Articular chondrocyte of knee joint (primary cell): ENCODE measurements at places on chromosomes 3 and 15. TPM values are rescaled to one million over a fixed set of nuclear protein-coding genes. Genes with fewer than 3 reads are reported as not detected.

PATL2 gene
- 0.78 and 0.86 TPM in 2 replicates for total RNA-seq

MYNN gene
- total RNA-seq, result 24.6 and 27.6 TPM in 2 replicates

CIB1 gene
- 31.0 and 32.5 TPM in 2 replicates for total RNA-seq

TUSC7 gene
- total RNA-seq, result not detected in 2 replicates

SEMA5B gene
- 0.13 and 0.32 TPM in 2 replicates for total RNA-seq

GP9 gene
- total RNA-seq, result not detected in 2 replicates

CHDH gene
- 3.7 and 5.5 TPM in 2 replicates for total RNA-seq

SPTSSB gene
- 0.11 TPM in 1 of 2 replicates, not detected in the other for total RNA-seq

SLC9C1 gene
- total RNA-seq, result under 0.01 TPM in 1 of 2 replicates, not detected in the other

C3orf85 gene
- not detected in 2 replicates for total RNA-seq

MORC1 gene
- total RNA-seq, result not detected in 2 replicates

PIK3CA gene
- total RNA-seq, result 28.6 and 35.0 TPM in 2 replicates
